Endothelial cell of coronary artery (primary cell): ENCODE measurements at places on chromosomes 12 and 14. TPM values are rescaled to one million over a fixed set of nuclear protein-coding genes. Genes with fewer than 3 reads are reported as not detected.

Gene MGAT4C
- under 0.01 TPM in 1 of 2 replicates, not detected in the other for total RNA-seq

Gene DLK1
- total RNA-seq: not detected in 2 replicates

Gene MSI1
- not detected in 2 replicates for total RNA-seq

Gene NYNRIN
- 8.0 and 14.1 TPM in 2 replicates for total RNA-seq

Gene HELB
- total RNA-seq: 1.3 TPM in 2 replicates

Gene VRTN
- total RNA-seq: not detected in 2 replicates

Gene ARID4A
- total RNA-seq: 10.9 and 15.2 TPM in 2 replicates

Gene KRT82
- total RNA-seq: not detected in 2 replicates

Gene ACSM4
- not detected in 2 replicates for total RNA-seq

Gene SERPINA9
- total RNA-seq: 0.09 TPM in 1 of 2 replicates, not detected in the other

Gene SIX4
- 2.2 and 2.4 TPM in 2 replicates for total RNA-seq

Gene PNMA1
- total RNA-seq: 18.7 and 24.0 TPM in 2 replicates

Gene GPR68
- 0.72 and 1.3 TPM in 2 replicates for total RNA-seq

Gene ARHGAP9
- not detected in 2 replicates for total RNA-seq

Gene PLEKHG7
- total RNA-seq: not detected in 2 replicates

Gene APOF
- not detected in 2 replicates for total RNA-seq

Gene KRT80
- total RNA-seq: 5.5 and 6.7 TPM in 2 replicates

Gene TEAD4
- total RNA-seq: 19.8 and 25.7 TPM in 2 replicates

Gene MUCL1
- not detected in 2 replicates for total RNA-seq

Gene ZDHHC22
- total RNA-seq: 0.09 TPM in 1 of 2 replicates, not detected in the other

Gene KLHL33
- not detected in 2 replicates for total RNA-seq

Gene REC8
- total RNA-seq: 1.3 and 4.2 TPM in 2 replicates

Gene AKAP6
- 0.36 and 0.56 TPM in 2 replicates for total RNA-seq

Gene ERP27
- total RNA-seq: 0.09 and 0.27 TPM in 2 replicates

Gene KERA
- not detected in 2 replicates for total RNA-seq

Gene GPR135
- total RNA-seq: 0.72 and 2.1 TPM in 2 replicates

Gene TBC1D30
- total RNA-seq: 10.1 and 13.6 TPM in 2 replicates

Gene LMNTD1
- total RNA-seq: 0.45 TPM in 1 of 2 replicates, not detected in the other

Gene DTX1
- total RNA-seq: under 0.01 TPM in 1 of 2 replicates, not detected in the other
